ENCODE measurements at places on chromosomes 13 and 19.

GRCh38 chr13:95356916-95357315, 55.7 kb upstream of the ABCC4 start:
- no peak for DNase-seq

DNA sequence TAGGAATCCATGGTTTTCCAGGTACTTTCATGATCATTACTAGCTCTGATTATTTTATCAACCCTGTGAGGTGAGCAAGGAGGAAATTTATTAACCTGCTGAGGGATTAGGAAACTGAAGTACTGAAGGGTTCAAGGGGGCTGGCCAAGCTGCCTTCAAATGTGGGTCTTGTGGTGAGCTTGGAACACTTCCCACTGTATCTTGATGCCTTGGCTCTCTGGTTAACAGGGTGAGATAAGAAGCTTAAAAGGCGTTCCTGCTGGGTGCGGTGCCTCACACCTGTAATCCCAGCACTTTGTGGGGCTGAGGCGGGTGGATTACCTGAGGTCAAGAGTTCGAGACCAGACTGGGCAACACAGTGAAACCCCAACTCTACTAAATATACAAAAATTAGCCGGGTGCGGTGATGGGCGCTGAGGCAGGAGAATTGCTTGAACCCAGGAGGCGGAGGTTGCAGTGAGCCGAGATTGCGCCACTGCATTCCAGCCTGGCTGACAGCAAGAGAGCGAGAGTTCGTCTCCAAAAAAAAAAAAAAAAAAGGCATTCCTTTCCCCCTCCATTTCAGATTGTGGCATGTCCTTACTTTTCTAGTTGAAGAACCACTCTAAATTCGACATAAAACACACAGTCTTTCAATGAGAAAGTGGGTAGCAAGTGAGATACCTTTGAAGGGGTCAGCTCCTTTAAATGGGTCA, 70.2 kb downstream of the KLF2 start:
- peak; percentile 23 for DNase-seq

DNA sequence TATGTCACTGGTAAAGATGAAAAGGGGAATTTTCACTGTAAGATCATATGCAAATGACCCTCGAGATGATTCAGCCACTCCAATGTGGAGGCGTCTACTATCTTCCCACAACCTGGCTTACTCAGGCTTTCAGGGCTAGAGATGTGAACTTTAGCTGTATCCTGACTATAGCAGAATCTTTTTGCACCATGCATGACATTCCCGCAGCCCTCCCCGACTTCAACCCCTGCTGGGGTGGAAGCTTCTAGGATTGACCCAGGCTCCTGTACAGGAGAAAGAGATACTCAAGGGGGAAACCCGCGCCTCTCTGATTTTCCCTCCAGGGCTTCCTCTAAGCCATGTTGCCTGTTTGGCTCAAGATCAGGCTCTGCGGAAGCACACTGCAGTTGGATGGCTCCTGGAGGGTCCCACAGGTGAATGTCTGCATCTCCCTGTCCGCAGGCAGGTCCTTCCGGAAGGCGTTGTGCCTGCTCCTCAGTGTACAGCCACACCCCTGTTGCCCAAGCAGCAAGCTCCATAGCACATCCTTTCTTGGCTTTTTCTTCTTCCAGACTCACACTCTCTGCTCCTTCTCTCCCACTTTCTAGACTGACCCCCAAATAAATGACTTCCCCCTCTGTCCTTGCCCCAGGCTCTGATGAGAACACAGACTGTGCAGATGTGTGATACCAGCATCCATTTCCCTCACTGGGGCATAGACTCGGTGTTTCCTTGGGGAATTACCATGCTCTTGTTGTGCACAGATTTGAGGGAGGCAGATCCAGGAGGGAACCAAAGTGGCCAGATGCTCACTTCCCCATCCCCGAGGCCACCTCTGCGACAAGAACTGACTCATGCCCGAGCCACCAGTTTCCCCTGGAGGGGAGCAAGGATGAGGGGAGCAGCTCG, 29.1 kb upstream of the POP4 start:
- peak; percentile 47 for DNase-seq

DNA sequence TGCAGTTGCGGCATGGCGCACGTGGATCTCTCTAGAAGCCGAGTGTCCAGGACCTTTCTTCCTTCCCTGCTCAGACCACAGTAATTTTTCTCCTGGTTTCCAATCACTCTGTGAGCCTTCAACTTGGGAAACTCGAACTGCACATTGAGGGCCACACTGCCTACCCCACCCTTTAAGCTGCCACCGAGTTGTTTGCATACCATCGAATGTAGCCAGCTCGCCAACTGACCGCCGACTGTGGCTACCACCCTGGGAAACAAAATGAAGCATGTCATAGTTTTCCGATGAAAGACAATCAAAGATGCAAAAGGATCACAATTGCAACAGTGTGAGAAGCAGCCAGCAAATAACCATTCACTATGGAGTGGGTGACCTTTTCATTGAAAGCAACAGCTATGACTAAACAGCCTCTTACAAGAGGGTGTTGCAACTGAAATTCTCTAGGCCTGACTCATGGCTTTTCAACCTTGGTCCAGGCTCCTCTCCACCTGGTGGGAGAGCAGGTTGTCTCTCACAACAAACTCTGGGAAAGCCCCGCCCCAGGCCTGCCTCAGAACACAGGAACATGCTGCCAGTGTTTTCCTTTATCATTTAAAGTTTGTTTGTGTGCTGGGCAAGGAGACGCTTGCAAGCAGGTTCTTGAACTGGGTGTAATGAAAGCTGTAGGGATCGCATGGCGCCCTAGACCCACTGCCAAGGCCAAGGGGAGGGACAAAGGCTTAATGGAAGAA, 141.7 kb upstream of the SERP2 start:
- DNase-seq: peak; percentile 96

- peak; percentile 91 for DNase-seq
Observed at GRCh38 chr13:24511019-24511815, 1.4 kb downstream of the PARP4 start.

- DNase-seq: peak; percentile 81
Observed at GRCh38 chr19:2602391-2603181, 99.9 kb downstream of the GNG7 start.

DNA sequence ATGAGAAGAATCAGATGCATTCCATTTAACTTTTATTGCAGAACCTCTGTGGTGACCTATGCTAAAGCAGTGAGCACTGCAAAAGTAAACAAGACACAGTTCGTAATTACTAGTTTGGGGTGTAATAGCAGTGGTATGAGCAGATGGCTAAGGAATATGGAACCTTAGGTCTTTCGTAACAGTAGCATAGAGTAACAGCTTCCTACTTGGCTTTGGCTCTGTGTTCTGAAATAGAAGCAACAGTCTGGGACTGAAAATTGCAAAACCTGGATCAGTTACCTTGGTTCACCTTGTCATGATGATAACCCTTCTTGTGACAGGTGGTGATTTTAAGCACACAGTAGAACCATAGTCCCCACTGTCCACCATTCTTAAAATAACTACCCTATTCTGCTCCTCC, 303.4 kb downstream of the GPC6 start:
- DNase-seq: peak; percentile 50

DNA sequence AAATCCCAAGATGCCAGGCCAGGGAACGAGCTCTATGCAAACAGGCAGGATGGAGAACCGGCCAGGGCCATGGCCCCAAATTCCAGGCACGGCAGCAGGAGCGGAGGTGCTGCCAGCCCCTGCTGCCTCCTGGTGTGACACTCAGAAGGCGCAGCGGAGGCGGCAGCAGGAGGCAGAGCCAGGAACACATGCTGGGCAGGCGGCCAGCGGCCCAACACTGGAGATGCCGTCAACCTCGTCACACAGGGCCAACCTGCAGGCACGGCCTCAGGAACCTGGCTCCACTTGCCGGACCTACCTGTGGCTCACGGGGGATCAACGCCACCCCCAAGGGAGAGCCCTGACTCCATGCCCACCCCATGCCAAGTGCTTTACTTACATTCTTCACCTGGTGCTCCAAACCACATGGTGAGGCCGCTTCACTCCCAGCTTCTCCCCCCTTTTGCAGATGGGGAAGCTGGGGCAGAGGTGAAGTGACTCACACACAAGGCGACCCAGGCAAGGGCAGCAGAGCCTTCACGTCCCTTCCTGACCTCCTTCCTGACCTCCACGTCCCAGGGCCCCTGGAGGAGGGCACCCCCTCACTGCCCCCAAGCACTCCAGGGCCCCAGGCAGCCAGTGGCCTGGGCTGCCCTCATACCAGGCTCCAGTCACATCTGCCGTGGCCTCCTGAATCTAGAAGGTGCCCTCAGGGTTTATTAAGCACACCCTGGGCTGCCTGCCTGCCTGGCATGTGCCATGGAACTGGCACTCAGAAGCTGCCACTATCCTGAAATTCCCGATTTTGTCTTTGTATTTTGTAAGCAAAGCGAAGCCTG, 43.5 kb downstream of the GGACT start:
- no peak for DNase-seq

Data from IMR-90 (cell line).